EL (cell line): ENCODE measurements at places on chromosomes 1 and 21.

DNA sequence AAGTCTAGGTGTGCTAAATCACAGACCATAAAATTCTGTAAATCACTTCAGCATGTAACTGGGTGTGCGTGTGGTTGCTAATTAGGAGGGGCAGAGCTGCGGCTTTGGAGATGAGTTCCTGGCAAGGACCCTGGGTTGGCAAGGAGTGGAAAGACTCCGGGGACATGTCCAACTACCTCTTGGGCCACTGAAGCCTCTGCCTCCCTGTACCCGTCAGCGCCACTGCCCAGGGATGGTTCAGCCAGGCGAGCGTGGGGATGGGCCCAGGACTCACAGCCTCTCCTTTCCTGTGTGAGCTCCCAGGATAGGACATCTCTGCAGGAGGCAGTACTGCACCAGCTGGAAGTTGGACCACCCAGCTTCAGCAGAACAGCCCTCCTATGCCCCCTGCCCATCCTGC lies 386.4 kb upstream of the VAMP3 start:
- DNase-seq = no peak

DNA sequence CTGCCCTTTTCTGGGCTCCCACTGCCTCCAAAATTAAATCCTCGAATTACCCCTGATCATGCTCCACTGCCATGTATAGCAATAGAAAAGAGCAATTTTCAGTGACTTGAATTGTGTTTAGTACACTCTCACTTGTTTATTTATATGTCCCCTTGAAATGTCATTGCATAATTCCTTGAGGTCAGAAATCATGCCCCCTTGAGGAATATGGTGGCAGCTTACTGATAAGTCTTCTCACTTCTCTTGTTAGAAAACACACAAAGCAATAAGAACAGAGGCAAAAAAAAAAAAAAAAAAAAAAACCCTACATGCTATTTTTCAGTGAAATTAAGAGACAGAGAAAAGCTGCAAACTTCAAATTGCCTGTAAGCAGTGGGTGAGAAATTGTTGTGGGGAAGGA lies 37.5 kb downstream of the GPR88 start:
- no peak for DNase-seq

GRCh38 chr1:30604801-30605440 lies 118.5 kb downstream of the MATN1 start:
- no peak for DNase-seq

GRCh38 chr1:153344718-153345025 lies 4.0 kb downstream of the PGLYRP4 start:
- DNase-seq = no peak

DNA sequence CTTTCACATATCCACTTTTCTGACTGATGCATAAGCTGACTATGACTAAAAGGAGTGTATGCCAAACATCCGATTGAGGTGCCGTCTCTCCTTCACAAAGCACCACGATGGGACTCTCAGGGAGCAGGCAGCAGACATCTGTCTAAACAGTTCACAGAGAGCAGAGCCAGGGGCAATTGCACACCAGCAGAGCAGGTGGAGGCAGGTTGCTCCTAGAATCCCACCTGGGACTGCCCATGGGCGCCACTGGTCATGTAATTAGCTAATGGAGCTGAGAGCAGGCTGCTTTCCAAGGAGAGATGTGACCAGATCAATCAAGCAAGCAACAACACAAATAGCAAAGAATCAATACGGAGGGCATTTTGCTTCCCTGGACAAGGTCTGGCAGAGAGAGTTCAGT lies 30.5 kb upstream of the COA6 start:
- DNase-seq = no peak

DNA sequence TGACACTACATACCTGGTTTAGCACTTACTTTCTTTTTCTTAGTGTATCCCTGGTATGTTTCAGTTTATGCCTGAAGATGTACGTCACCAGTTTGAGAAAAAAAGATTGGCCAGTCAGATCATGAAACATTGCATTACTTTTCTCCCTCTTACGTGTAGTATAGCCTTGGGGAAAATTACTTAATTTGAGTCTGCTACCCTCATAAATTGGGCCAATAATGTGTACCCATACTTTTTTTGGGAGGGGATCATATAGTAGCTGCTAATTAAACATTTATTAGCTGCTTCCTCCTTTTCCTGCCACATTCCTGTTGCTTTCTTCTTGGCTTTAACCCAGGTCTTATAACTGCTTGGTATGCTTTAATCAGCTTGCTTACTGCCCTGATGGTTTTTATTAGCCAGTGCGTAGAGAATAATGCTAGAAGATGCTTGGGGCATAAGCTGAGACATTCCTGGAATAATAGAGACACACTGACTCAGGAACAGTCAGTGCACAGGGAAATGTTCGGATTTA lies 32.1 kb downstream of the RABGAP1L start:
- peak; percentile 90 for DNase-seq

GRCh38 chr21:28480470-28480869 lies 512.2 kb downstream of the LTN1 start:
- DNase-seq = no peak
